ENCODE measurements at places on chromosomes 5 and 9. TPM values are rescaled to one million over a fixed set of nuclear protein-coding genes. Genes with fewer than 3 reads are reported as not detected.
A peak's percentile ranks its signal among the peaks of the same experiment; 100 is the strongest.

DNA sequence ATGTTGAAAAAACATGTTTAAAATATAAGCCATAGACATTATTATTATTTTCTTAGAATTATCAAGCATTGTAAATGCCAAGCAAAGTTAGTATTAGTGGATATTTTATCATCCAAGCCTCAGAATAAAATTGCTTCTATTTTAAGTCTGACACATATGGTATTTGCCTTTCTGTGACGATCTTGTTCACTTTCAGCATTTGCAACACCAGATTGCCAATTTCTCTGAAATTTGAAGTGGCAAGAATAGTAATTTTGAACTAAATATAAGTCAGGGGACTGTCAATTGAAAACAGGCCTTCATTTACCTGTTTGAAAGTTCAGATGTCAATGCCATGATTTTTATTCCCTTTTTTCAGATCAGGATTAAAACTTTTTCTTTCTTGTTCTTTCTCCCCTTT is 1233.6 kb upstream of the CDH18 start:
- H3K27me3 ChIP-seq = no peaks in the 10 kb centered on the region
- no peak overlapping the region for H3K27ac ChIP-seq
- H3K4me1 ChIP-seq = peaks cover 3% of the 10 kb centered on the region
- H3K36me3 ChIP-seq = no peaks in the 10 kb centered on the region

- no peak for DNase-seq
- no peak overlapping the region for H3K27ac ChIP-seq
- no peak overlapping the region for H3K4me3 ChIP-seq
- H3K36me3 ChIP-seq = no peaks in the 10 kb centered on the region
- H3K27me3 ChIP-seq = peaks cover 2% of the 10 kb centered on the region
Measured at GRCh38 chr5:173866858-173867679, 21.1 kb upstream of the CPEB4 start.

FGFR4 gene
- total RNA-seq = 244 TPM

GRCh38 chr9:88745276-88746001 is 210.5 kb downstream of the NXNL2 start:
- H3K4me1 ChIP-seq = peaks cover 3% of the 10 kb centered on the region
- no peak overlapping the region for H3K4me3 ChIP-seq
- no peak overlapping the region for H3K27ac ChIP-seq
- peaks cover 3% of the 10 kb centered on the region for H3K27me3 ChIP-seq

CBY3 gene
- not detected for total RNA-seq

GLDC gene
- 11.3 TPM for total RNA-seq

DNA sequence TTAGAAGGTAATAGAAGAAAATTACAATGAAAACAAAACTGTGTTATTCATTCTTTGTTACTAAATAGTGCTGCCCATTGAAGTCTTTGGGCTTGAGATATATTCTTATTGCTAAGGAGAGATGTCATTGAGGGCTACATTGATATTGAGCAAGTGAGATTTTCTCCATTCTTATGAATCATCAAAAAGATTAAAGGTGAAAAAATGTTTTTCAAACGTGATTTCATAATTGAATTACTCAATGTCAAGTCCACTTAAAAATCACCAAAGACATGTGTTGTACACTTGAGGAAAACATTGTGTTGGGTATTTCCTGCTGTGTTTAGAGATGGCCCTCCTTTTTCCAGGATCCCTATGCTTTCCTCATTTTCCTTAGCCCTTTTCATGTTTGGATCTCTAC is 448.1 kb downstream of the NFIB start:
- no peaks in the 10 kb centered on the region for H3K36me3 ChIP-seq
- H3K4me1 ChIP-seq = peaks cover 1% of the 10 kb centered on the region
- H3K27me3 ChIP-seq = no peaks in the 10 kb centered on the region
- H3K27ac ChIP-seq = no peak overlapping the region
- no peak for DNase-seq

- no peak for DNase-seq
- no peak overlapping the region for H3K4me3 ChIP-seq
- H3K4me1 ChIP-seq = no peaks in the 10 kb centered on the region
- peaks cover 12% of the 10 kb centered on the region for H3K27me3 ChIP-seq
- H3K27ac ChIP-seq = no peak overlapping the region
Measured at GRCh38 chr9:109602987-109603386, 104.9 kb upstream of the PTPN3 start.

DNA sequence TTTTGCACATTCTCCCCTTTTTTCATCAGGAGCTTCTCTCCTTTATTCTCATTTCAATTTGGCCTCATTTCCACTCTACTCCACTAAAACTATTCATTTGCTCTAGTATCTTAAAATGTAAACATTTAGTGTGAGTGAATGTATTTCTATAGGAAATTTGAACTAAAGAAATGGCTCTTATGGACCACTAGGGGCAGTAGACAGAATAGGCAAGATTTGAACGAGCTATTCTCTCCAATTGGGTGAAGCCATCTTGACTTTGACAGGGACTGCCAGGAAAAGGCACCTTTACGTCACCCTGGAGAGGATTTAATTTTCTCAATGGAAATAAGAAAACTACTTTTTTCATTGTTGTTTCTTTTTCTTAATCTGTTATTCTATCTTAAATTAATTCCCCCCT is 666.3 kb downstream of the DNAH5 start:
- no peak overlapping the region for H3K4me3 ChIP-seq
- H3K36me3 ChIP-seq = no peaks in the 10 kb centered on the region
- H3K4me1 ChIP-seq = peaks cover 2% of the 10 kb centered on the region
- no peak overlapping the region for H3K27ac ChIP-seq
- no peak for DNase-seq

IFNA2 gene
- total RNA-seq = not detected

GABRA6 gene
- total RNA-seq = not detected

PCSK1 gene
- total RNA-seq = 2.0 TPM

DNA sequence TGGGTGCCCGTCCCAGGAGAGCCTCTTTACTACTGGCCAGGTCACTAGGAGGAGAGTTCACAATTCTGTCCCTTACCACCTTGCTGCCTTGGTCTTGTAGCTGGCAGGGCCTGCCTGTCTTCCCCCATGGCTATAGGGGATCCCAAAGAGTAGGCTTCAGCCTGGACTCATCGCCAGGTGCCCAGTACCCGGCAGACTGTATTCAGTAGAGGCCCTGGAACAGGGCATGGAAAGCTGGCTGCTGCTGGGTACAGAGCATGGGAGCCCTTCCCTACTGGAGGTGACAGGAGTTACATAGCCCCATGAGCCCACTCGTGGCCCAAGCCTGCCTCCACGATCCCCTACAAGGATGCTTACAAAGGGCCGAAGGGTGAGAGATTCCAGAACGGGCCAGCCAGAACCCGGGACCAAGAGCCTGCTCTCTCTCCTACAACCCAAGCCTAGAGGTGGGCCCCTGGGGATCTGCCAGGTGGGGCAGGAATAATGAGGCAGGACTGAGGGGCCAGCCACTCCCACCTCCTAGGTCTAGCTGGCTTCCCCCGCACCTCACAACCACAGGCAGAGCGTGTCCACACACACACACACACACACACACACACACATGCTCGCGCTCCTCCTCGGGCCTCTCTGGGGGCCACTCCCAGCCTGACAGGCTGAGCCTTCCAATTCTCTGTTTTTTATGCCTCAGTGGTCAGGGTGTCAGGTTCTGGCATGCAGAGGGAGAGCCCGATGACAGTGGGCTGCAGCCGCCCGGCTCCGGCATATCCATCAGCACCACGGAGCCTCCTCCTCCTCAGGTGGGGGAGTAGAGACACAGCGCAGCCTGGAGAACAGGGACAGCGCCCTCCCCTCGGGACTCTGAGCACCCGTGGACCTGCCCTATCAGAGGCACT is 186.0 kb downstream of the PAX5 start:
- DNase-seq = no peak
- no peaks in the 10 kb centered on the region for H3K36me3 ChIP-seq
- peaks cover 52% of the 10 kb centered on the region for H3K27me3 ChIP-seq
- H3K27ac ChIP-seq = no peak overlapping the region

GRCh38 chr9:32340361-32340760 is 44.1 kb upstream of the ACO1 start:
- no peaks in the 10 kb centered on the region for H3K36me3 ChIP-seq
- H3K4me3 ChIP-seq = no peak overlapping the region
- DNase-seq = no peak
- peaks cover 4% of the 10 kb centered on the region for H3K4me1 ChIP-seq

GRCh38 chr9:114958021-114958843 is 27.8 kb upstream of the TNFSF8 start:
- no peak overlapping the region for H3K4me3 ChIP-seq
- no peaks in the 10 kb centered on the region for H3K27me3 ChIP-seq
- no peak overlapping the region for H3K27ac ChIP-seq
- H3K36me3 ChIP-seq = peaks cover 1% of the 10 kb centered on the region
- no peaks in the 10 kb centered on the region for H3K4me1 ChIP-seq

DNA sequence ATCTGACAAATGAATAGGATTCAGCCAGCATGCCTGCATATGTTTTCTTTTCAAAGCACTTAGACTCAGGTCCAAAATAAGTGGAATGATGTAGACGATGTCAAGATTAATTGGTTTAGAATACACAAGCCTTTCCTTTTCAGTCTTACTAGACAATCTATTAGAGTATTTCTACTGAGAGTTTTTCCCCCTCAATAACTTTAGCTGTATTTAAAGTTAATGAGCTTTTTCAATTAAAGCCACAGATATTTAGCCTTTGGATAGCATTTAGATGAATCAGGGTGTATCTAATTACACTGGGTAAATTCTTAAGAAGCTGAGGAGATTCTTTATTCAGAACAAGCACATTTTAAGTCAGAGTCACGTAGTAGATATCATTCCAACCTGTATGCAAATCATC is 198.7 kb upstream of the MPDZ start:
- peaks cover 5% of the 10 kb centered on the region for H3K4me1 ChIP-seq
- no peak overlapping the region for H3K27ac ChIP-seq
- no peaks in the 10 kb centered on the region for H3K27me3 ChIP-seq
- peaks cover 4% of the 10 kb centered on the region for H3K36me3 ChIP-seq
- no peak for DNase-seq
- no peak overlapping the region for H3K4me3 ChIP-seq

- H3K4me3 ChIP-seq = no peak overlapping the region
- no peaks in the 10 kb centered on the region for H3K4me1 ChIP-seq
Measured at GRCh38 chr9:114403153-114403756, 15.5 kb upstream of the AKNA start.

THBS4 gene
- total RNA-seq = 5.6 TPM

AGTPBP1 gene
- 47.5 TPM for total RNA-seq

SLC12A7 gene
- total RNA-seq = 76.3 TPM

DNA sequence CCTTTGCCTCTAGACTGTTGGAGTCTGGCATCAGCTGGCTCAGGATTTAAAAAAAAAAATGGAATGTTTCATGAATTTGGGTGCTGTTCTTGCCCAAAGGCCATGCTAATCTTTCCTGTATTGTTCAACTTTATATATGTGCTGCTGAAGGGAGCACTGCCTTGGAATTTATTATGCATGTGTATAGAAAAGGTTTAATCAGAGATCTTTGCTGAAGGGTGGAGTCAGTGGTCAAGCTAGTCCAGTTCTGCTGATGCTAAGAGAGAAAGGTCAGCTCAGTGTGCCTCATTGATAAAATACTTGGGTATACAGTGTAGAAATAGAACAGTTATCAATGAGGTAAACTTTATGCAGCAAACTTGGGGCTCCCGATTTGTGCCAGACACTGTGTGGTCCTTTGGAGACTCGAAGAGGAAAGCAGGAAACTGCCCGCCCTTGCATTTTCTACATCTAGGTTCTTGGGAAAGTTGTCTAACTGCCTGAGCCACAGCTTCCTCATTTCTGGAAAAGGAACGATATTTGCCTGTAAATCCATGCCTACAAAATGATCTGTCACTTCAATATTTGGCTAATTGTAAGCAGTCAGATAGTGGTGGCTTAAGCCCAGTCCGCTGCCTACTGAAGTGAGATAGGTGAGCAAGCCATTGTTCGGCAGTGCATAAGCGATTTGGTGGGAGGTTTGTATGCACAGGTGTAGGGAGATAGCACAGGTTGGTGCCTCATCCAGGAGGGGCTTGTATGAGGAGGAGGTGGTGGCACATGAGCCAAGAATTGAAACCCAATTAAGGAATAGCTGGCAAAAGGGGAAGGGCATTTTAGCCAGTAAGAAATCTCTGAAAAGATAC is 29.2 kb upstream of the GTF2H2C start:
- H3K36me3 ChIP-seq = peaks cover 17% of the 10 kb centered on the region
- no peaks in the 10 kb centered on the region for H3K27me3 ChIP-seq

DNA sequence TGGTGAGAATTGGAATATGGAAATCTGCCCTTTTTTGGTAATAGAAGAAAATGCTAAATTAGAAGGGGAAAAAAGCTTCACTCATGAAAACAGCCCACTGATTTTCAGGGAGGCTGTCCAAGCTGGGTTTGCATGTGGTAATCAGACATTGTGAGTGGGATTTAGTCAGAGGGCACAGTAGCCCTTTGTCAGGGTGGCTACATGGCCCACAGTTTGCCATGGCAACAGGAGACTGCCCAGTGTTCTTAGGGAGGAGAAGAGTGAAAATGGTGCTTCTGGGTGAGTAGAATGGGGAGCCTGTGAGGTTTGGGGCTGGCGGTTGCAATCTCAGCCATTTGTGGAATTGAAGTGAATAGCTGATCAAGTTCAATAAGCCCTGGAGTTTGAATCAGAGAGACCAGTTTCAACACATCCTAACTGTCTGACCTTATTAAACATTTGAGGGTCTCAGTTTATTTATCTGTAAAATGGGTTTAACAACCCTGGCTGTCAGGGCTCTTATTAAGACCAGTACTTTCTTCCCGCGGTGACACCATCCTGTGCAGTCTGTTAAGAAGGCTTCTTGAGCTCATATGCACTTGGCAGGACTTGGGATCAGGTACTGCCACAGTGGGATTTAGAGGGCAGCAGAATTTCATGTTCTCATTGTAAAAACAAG is 107.6 kb upstream of the TNC start:
- no peak overlapping the region for H3K27ac ChIP-seq
- no peaks in the 10 kb centered on the region for H3K27me3 ChIP-seq
- no peaks in the 10 kb centered on the region for H3K36me3 ChIP-seq
- DNase-seq = no peak
- H3K4me1 ChIP-seq = no peaks in the 10 kb centered on the region

DNA sequence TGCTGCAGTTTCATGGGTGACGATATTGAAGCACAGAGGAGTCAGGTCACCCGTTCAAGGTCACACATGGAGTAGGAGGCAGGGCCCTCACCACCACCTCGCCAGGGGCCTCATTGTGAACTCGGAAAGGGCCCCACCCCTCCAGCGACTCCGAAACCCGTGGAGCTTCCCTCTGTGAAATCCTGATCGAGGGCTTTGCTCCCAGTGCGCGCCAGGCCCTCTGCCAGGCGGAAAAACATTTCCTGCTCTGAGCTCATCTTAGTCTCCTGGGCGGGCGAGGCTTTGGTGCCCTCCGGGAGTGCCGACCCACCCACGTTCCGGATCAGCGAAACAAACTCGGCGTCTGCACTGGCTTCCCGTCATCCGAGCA is 75.0 kb upstream of the FCN1 start:
- no peaks in the 10 kb centered on the region for H3K4me1 ChIP-seq
- peaks cover 10% of the 10 kb centered on the region for H3K27me3 ChIP-seq
- no peak overlapping the region for H3K4me3 ChIP-seq
- no peaks in the 10 kb centered on the region for H3K36me3 ChIP-seq

GRCh38 chr9:106696804-106697203 is 166.2 kb upstream of the ZNF462 start:
- H3K27me3 ChIP-seq = no peaks in the 10 kb centered on the region
- H3K27ac ChIP-seq = peak overlapping the region; percentile 15
- no peak overlapping the region for H3K4me3 ChIP-seq
- peaks cover 3% of the 10 kb centered on the region for H3K4me1 ChIP-seq
- no peaks in the 10 kb centered on the region for H3K36me3 ChIP-seq

- no peak overlapping the region for H3K27ac ChIP-seq
- no peaks in the 10 kb centered on the region for H3K4me1 ChIP-seq
- no peak overlapping the region for H3K4me3 ChIP-seq
- H3K36me3 ChIP-seq = no peaks in the 10 kb centered on the region
Measured at GRCh38 chr9:110752766-110753165, 84.2 kb downstream of the MUSK start.

Measured in progenitor cell of endocrine pancreas (in vitro differentiated cells).